SK-N-DZ (cell line): ENCODE measurements at places on chromosomes 5 and 9.
A peak's percentile ranks its signal among the peaks of the same experiment; 100 is the strongest.

DNA sequence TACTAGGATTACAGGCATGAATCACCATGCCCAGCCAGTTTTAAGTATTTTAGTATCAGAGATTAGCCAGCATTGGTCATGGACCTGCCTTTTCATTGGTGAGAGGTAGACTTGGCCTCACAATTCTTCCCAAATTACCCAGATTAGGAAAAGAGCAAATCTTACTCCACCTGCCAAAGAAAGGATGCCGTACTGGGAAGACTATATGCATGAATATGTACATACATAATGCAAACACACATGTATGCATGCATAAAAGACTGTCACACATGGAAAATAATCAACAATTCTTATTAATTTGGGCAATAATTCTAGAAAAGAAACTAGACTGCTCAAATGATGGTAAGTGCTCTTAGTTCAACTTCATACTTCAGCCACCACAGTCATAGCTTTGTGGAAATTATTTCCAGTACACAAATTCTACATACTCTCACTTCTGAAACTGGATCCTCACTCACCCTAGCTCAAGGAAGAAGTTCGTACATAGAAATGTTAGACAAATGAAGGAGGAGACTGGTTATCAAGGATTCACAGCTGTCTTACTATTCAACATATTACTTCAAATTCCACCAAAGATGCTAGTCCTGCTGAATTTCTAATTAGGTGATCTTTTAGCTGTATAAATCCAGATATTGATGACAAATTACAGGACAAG lies 73.7 kb downstream of the MINAR2 start:
- no peak for DNase-seq

- DNase-seq, result peak; percentile 89
These were observed 7.5 kb upstream of the TOR2A start for GRCh38 chr9:127742435-127743088.

DNA sequence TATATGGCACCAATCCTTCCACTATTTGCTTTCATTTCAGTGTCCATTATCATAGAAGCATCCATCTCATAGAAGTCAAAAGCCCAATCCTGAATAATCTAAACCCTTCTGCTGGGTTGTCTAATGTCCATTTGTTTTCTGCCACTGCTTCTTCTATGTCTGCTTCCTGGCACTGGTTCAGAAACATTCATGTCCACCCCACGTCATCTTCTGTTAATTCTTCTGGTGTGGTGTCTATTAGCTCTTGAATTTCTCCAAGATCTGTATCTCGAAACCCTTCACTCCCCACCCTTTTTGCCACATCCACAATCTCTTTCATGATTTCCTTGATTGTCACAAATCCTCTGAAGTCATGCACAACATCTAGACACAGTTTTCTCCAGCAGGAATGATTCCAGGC lies 23.2 kb upstream of the GOLGA1 start:
- no peak for DNase-seq

GRCh38 chr9:29044959-29045358 lies 1471.7 kb upstream of the C9orf72 start:
- DNase-seq, result no peak

GRCh38 chr5:8135742-8136141 lies 266.8 kb downstream of the MTRR start:
- no peak for DNase-seq

DNA sequence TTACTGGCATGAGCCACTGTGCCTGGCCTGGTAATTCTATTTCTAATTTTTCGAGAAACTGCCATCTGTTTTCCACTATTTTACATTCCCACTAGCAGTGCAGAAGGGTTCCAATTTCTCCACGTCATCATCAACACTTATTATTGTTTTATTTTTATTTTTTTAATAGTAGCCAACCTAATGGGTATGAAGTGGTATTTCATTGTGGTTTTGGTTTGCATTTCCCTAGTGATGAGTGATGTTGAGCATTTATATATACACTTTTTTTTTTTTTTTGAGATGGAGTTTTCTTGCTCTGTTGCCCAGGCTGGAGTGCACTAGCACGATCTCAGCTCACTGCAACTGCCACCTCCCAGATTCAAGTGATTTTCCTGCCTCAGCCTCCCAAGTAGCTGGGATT lies 28.3 kb downstream of the WWC1 start:
- DNase-seq, result no peak

GRCh38 chr5:15791274-15791673 lies 291.3 kb downstream of the FBXL7 start:
- DNase-seq, result no peak
